ENCODE measurements at places on chromosomes 3 and 15.

DNA sequence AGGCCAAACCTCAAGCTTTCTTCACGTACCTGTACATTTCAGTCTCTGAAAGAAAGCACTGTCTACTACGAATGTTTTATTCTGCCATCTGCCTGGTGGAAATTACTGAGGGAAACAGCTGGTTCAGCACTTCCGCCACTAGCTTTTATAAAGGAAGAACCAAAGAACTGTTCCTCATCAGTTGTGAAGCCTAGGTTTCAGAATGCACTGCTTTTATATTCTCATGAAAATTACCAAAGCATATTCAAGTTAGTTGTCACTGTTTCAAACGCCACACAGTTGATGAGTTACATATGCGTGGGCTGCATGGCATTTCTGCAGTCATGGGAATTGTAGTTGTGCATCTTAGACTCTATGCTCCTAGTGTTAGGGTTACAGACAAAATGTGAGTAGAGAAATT is 21.5 kb upstream of the ZBTB38 start:
- no peak for DNase-seq

DNA sequence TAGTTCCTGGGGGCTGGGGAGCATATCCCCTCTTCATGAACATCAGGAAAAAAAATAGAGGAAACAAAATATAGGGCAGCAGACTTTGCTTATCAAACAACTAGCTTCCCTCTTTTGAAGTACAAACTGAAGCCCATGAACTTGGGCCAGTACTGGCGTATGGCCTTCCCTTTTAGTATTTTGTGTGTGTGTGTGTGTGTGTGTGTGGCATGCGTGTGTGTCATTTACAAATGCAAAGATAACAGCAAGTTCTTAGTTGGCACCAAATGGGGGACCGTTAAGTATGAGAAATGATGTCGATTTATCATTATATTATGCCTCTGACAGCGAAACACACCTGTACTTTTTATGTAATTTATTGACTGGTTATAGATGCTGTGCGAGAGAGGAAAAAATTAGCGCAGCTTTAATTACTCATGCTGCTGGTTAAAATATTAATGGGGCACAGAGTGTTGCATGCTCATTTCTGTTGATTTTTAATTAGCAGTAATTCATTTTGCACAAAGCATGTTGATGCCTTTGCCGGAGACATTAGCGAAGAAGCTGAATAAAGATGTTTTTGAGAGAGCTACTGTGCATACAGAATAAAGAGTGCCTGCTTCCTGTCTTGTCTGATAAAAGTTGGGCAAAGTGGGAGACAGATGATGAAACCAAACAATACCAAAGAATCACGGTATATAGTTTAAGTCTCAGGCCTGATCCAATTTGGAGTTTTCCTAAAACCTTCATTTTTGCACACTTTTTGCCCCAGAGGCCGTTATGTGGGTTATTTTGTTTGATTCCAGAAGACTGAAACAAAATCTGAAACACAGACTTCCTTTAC is 297.1 kb downstream of the SATB1 start:
- DNase-seq: no peak

DNA sequence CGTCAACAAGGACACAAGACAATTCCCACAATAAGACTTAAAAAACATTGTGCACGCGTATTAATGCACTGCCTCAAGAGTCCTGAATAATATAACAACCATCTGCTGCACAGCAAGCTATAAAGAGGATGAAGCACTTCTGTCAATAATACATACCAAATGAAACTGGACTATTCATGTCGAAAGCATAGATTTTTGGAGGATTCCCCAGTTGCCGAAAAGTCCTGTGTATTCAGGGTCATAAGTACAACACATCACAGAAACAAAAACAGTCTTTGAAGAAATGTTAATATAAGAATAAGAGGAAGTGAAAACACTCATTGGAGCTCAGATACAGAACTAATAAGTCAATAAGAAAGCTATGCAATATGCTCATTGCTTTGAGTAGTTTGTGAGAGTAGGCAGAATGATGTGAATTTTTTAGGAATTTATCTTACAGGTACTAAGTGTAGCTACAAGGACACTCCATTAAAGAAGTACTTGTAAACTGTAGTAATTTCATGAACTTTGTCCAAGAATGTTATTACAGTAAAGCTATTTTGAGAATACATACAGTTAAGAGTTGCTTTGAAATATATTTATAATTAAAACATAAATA is 31.6 kb downstream of the CBLB start:
- DNase-seq: no peak

GRCh38 chr3:61354604-61355003 is 103.4 kb upstream of the FHIT start:
- no peak for DNase-seq

DNA sequence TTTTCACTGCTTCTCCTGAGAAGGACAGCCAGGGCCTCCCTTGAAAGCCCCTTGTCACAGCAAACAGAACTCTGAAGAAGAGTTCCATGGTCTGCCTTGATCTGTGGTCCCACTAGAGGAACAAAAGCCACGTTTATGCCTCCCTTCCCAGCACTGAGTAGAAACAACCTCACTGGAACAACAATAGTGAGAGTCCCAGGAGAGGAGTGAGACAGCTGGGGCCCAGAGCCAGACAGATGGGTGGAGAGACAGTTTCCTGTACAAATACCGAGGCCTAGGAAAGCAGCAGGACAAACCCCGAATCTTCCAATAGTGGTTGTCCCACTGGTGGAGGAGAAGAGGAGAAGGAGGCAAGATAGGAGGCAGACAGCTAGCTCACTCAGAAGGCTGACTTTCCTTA is 106.1 kb downstream of the WDR76 start:
- DNase-seq: no peak

GRCh38 chr3:131386429-131387165 is 5.0 kb downstream of the NUDT16 start:
- DNase-seq: no peak

GRCh38 chr15:40511093-40511471 is 40.3 kb downstream of the CHST14 start:
- DNase-seq: no peak

- no peak for DNase-seq
These were observed 512.0 kb upstream of the ZNF385D start for GRCh38 chr3:22263042-22263441.

GRCh38 chr3:36868614-36869436 is 76.0 kb downstream of the TRANK1 start:
- DNase-seq: no peak

DNA sequence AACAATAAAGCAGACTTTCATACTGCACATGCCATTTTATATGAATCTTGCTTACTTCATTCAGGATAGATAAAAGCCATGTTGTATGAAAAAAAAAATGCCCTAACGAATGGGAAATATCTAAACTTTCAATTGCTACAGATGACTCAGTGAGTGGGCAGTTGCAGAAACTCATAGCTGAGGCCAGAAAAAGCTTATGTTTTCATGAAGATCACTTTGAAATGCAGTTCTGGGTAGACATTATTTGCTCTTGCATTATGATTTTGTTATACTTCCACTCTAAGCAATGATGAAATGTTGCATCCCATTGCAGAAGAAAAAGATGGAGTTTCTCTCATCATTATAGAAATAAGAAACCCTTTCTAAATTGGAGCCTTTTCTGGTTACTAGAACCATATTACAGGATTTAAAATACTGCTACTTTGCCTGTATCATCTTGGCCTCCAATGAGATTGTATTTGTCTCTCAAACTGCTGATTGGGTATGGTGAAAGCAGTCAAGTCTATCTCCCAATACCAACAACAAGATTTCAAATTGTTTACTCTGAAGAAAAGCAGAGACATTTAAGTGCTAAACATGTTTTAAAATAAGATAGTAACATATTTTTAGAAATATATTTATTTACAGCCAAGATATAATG is 17.0 kb downstream of the PEAK1 start:
- no peak for DNase-seq

DNA sequence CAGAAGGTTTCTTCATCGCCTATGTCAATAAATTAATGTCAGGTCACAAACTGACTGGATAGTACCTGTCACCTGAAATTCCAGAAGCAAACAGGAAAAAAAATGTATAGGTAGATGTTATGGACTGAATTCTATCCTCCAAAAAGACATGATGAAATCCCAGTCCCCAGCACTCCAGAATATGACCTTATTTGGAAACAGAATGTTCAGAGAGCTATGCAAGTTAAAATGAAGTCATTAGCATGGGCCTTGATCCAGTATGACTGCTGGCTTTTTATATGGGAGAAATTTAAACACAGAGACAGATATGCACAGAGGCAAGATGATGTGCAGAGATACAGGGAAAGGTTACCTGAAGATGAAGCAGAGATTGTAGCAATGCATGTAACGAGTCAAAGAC is 953.4 kb downstream of the ZPLD1 start:
- DNase-seq: no peak

DNA sequence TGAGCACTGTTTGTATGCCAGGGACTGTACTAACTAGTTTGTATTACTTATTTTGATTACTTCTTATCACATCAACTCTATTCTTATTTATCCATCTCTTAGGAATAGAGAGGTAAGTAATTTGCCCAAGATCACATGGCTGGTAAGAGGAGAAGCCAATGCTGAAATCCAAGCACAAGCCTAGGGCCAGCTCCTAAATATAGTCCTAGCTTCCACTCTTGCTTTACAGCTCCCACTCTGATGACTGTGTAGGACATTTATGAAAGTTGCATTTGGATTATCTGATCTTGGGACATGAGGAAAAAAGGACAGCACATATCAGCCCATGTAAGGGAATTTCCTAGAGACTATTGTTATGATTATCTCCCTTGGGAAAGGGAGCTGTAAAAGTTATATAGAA is 58.1 kb downstream of the GTF2E1 start:
- DNase-seq: no peak

DNA sequence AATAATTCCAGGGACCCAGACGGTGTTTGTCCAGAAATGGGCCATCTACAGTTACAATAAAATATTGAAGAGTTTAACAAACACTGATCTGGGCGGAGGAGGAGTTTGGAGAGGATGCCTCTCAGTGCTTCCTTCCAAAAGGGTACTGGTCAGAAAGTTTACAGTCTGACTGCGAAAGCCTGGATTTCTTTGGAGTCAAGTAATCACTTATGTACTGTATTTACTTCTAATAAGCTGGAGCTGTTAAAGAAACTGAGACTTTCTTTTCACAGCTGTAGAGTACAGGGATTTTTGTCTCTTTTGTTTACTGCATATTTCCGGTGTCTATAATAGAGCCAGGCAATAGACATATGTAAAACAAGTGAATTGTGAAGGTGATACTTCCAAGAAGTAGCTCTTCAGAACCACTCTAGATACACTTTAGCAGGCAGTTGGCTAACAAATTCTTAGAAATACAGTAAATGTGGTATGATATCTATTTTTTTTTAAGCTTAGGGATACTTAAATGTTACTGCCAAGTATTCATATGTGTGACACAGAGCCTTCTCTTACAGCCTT is 22.1 kb upstream of the NEO1 start:
- DNase-seq: no peak

DNA sequence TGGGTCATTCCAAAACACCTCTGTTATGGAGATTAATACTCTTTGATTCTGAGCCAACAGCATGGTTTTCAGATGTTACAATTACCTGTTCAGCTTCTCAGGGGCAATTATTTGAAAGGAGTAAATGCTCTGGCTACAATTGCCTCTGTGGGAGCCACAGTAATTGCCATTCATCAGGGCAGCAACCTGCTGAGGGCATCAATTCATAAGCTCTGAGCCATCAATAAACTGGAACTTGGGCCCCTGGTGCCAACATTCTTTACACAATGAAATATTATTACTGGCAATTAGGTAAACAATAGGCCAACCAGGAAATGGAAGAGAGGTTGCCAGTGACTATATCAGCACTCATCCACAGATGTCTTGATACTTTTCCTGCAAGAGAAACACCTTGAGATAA is 660.8 kb downstream of the MECOM start:
- DNase-seq: no peak

- no peak for DNase-seq
These were observed 118.6 kb downstream of the PGPEP1L start for GRCh38 chr15:98888820-98889479.

GRCh38 chr3:115418583-115418982 is 204.7 kb upstream of the GAP43 start:
- no peak for DNase-seq
